ENCODE measurements at places on chromosomes 11 and 22.

GRCh38 chr11:126411971-126412381, 56.5 kb downstream of the ST3GAL4 start:
- DNase-seq: no peak

DNA sequence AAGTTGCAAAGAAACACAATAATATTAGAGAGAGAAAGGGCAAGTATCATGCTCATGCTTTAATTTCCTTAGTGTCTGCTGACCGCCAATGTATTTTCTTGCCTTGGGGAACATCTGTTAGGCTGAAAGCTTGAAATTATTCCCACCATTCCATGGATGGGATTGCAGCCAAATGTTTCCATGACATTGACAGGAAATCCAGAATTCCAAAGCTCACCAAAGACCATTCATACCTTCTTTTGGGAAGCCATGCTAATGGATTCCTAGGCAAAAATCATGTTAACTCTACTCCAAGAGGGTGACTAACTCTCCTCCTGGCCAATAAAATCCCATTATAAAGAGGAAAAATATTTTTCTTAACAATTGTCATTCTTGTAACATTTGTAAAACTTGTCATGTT, 661.4 kb upstream of the FAT3 start:
- no peak for DNase-seq

GRCh38 chr11:57425565-57426438, 1.1 kb downstream of the SLC43A3 start:
- DNase-seq: peak; percentile 33

GRCh38 chr11:69774354-69775162, 583 bp downstream of the FGF4 start:
- DNase-seq: no peak

DNA sequence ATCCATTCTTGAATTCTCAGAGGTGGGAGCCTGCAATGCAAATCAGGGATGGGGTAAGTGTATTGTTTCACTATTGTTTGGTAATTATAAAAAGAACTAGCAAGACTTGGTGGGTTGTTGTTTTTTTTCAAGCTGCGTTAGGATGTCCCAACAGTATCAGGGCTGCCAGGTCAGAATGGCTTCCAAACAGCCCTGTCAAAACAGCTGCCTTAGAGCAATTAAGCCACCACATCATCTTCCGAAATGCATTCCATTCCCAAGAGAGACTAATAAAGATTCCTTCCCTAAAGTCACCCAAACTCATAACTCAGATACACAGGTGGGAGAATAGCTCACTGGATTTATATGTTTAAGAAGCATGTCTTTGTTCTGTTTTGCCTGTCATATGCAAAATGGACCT, 23.5 kb downstream of the BBOX1 start:
- no peak for DNase-seq

DNA sequence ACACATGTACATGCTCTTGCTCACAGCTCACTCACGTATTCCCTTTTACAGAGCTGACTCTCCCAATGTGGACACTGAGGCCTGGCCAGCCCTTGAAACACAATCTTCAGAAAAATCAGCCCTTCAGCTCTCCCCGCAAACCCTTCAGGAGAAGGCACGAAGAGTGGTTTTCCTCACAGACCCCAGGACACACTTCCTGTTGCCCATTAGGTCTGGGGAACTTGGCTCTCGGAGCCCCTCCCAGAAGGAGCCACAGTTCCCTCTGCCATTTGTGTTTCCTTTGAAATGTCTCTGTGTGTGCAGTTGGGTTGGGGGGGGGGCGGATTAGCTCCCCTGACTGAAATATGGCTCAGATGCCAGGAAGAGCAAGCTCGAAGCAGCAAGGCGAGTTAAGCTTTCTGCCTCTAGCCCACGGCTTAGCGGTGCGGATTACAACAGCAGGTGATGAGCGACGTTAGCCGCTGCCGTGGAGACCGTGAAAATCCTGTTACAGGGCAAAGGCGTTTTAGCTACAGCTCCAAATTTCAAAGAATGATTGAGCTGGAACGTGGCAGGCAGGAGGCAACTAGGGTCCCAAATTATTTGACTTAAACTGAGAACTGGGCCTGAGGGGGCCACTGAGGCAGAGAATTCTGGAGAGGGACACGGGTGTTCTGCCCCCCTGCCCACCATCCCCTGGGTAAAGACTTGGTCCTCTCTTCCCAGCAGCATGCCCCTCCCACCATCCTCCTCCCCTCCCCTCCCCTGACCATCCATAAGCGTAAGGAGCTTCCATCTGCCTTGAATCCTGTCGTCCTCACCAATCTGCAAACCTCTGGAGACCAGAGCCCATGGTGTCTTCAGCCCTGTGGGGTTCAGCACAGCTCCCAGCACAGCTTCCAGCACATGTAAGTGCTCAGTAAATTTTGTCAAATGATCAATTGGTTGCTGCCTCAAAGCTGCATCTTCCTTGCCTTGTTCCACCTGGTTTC, 598.6 kb downstream of the BUD13 start:
- DNase-seq: no peak

DNA sequence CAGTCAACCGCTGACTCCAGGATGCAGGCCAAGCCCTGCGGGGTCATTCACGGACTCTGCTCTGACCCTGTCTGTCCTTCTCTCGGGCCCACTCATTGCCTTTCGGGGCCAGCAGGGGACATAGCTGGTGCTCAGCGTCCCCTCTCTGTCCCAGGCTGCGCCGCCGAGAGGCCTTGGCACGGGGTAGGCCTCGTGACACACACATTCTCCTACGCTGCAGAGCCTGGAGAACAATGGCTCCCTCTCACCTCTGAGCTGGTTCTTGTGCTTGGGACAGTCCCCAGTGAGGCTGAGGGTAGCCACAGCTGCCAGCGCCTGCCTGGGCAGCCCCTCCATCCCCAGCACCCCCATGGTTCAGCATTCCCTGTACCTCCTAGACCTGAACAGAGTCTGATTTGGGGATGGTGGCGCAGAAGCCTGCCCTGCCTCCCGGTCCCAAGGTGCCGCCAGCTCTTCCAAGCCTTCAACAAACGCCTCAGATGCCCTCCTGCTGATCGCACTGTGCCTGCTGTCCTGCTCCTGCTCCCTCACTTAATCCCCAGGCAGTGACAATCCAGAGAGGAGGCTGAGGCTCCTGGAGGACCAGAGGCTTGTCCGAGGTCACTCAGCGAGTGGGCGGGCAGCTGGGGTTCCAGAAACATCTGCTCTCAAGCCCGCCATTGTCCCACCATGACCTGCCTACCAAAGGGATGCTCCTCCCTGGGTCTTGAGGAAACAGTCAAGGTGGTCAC, 30.4 kb downstream of the DUSP8 start:
- no peak for DNase-seq

- no peak for DNase-seq
Measured at GRCh38 chr11:130483124-130483523, 34.7 kb downstream of the ADAMTS15 start.

GRCh38 chr11:134363592-134363991, 31.8 kb downstream of the GLB1L2 start:
- no peak for DNase-seq

DNA sequence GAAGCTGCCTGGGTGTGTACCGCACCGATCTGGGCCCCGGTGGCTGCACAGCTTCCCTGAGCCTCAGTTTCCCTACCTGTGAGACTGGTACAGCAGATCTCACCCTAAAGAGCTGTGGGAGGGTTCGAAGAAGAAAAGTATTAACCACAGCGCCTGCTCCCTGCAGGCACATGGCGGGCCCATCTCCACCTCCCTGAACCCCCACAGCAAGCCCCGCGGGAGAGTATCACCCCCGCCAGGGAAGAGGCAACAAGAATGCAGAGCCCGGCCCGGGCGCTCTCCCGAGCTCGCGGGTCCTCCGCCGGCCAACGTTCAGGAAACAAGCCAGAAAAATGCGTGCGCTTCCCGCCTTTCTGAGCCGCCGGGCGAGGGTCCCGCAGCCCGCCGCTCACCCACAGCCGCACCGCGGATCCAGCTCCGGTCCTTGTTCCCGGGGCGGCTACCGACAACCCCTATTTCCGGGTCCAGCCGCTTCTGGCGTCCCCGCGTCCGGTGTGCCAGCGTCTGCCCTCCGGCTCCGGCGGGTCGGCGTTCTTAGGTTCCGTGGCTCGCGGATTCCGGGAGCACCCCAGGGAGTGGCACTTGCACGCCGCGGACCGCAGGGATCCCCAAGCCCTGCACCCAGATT, at the start of gene TOP3B:
TSS of gene TOP3B (minus strand) at position 450 of the 628 bp plus-strand sequence. CDS start 7,078 bp downstream, outside the sequence.
- peak; percentile 86 for DNase-seq

All from GM06990 (cell line).